ENCODE measurements at places on chromosomes 11 and 22.

- DNase-seq = peak; percentile 70
Observed at GRCh38 chr11:67640021-67640757, 626 bp upstream of the TBX10 start.

GRCh38 chr11:96180341-96180740, 162.7 kb downstream of the MAML2 start:
- no peak for DNase-seq

DNA sequence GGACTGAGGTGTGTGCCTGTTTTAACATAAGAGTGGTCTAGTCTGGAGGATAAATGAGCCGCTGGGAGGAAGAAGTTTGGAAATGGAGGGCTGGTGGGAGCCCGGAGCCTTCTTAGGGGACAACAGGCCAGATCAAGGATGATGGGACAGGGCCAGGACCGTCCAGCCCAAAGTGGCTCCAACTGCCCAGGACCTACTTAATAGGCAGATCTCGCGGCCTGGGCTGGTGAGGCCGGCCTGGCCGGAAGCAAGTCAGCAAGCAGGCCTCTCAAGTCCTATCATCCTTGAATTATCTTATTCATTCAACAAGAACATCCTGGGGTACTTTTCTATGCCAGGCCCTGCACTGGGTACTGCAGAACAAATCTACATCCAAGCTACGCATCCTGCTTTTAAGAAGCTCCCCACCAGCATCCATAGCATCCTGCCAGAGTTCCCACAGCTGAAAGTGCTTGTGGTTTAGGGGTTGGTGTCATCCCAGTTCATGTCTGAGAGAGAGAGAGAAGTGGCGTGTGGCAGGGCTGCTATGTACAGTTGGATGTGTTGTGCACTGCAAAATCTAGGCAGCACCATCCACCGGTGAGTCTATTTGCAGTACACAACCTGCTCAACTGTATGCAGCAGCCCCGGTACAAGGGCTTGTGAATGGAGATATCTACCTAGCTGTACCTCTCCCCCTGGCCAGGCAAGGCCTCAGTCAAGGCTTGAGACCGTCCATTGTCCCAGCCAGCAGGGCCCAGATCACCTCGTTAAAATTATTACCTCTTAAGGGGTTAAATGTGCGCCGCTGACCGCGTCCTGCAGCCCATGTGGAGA, 82.1 kb downstream of the FBLN1 start:
- DNase-seq = no peak

- no peak for DNase-seq
Observed at GRCh38 chr22:43720716-43721115, 91.4 kb downstream of the EFCAB6 start.

DNA sequence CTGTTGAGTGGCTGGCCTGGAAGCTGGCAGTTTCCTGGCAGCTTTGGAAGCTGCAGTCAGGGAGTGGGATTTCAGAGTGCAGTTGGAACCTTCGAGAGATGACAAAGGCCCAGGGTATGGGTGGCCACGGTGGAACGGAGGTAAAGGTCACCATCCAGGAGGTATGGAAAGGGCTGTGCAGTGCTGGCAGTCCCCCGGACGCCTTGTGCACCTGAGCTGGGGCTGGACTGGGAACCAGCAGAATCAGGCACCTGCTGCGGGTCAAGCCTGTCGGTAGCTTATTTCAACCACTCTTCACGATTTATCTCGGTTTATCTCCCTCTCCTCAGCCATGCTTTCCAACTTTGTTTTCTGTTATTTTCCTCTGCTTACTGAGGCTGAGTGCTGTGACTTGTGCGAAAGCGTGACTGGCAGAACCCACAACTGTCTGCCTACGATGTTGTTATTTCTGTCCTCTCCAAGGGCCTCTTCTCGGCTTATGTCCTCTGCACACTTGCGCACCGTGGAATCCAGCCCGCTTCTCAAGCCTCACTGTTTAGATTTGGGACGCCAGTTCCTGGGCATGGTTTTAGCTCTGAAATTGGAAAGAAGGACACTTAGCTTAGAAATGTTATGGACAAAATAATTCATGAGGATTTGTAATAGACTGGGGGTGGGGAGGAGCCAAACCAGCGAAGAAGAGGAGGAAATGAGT, 24.0 kb upstream of the ATXN10 start:
- DNase-seq = no peak

GRCh38 chr22:50201191-50202129, 649 bp downstream of the SELENOO start:
- peak; percentile 42 for DNase-seq
